ENCODE measurements at places on chromosomes 4 and X.

DNA sequence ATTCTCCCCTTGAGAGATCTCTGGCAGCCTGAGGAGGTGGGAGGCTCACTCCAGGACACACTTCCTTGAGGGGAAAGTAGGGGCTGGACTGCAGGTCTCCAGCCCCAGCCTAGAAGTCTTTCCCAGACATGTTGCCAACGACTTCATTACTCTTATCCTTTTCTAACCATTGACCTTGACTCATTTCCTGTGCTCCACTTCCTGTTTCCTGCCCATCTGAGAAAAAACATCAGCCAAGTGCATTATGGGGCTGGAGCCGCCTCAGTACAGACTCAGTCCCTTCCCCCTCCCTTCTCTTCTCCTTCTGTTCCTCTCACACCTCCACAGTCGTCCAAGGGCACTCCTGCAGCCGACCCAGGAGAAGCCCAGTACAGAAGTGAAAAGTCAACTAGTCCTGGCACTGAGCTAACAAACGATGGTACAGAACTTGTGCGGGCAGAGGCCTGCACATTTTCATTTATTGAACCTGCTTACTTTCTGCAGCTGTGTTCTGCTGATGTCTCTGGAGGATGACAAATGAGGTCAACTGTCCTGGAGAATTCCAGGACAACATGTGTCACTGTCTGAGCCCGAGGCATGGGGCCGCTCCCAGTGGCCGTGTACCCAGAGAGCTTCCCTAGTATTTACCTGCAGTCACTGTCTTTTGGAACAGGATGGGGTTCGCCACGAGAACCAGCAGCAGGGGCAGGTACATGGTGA lies 20.1 kb downstream of the GPR143 start:
- DNase-seq = no peak

DNA sequence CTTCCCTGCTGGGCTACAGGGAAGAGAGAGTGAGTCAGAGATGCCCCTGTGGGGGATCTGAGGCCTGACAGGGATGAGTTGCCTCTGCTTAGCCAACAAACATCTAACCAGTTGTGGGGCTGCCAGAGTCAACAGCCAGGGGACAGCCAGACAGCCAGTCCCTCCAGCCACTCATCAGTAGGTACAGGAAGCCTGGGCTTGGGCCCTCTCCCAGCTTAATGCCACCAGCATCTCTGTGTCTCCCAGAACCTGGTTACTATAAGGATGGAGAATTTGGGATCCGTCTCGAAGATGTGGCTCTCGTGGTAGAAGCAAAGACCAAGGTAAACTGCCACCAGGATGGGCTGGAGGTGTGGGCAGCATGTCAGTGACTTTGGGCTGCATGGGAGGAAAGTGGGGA lies 17.3 kb upstream of the SASH3 start:
- no peak for DNase-seq

- no peak for DNase-seq
Measured at GRCh38 chr4:21102667-21103066, 402.4 kb downstream of the PACRGL start.

DNA sequence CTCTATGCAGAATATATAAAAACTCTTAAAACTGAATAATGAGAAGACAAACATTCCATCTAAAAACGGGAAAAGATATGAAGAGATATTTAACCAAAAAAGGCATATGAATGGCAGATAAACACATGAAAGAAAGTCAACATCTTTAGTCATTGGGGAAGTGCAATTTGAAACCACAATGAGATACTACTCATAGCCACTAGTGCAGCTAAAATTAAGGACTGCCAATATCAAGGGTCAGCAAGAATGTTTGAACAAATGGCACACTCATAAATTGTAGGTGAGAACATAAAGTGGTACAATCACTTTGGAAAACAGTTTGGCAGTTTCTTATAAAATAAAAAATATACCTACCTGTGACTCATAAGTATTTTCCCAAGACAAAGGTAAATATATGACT lies 534.9 kb upstream of the DIPK2B start:
- no peak for DNase-seq

DNA sequence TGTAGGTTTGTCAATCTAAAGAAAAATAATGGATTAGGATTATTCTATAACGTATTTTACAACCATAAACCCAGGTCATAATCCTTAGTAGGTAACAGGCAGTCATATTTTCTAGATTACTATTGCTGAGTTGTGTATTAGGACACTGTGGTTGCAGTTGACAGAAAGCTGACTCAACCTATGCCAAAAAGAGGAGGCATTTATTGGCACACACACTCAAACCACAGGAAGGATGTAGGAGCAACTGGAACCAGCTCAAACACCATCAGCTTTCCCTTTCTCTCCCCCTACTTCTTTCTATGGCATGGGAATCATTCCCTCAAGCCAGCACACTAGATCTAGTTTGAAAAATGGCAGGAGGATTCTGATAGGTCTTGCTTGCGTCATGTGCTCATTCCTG lies 136.4 kb upstream of the FAM9C start:
- DNase-seq = no peak

GRCh38 chr4:101418055-101418454 lies 70.7 kb upstream of the PPP3CA start:
- no peak for DNase-seq

- DNase-seq = no peak
Measured at GRCh38 chr4:185702147-185702663, 109.8 kb downstream of the SORBS2 start.

DNA sequence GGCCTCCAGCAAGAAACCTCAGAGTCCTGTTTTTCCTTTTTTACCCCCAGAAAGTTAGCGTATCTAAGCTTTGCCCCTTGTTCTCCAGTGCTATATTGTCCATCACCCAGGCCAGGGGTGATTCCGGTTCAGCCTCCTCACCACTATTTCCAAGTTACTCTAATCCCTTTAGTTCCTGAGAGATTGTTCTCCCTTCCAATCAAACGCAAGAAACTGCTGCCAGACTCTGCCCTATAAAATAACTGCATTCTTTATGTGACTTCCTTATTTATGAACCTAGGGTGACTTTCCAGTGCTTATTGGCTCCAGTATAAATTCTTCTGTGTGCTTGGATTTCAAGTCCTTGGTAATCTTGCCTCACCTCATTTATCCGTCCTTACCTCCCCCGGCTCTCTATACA lies 65.7 kb downstream of the CLCN5 start:
- no peak for DNase-seq

DNA sequence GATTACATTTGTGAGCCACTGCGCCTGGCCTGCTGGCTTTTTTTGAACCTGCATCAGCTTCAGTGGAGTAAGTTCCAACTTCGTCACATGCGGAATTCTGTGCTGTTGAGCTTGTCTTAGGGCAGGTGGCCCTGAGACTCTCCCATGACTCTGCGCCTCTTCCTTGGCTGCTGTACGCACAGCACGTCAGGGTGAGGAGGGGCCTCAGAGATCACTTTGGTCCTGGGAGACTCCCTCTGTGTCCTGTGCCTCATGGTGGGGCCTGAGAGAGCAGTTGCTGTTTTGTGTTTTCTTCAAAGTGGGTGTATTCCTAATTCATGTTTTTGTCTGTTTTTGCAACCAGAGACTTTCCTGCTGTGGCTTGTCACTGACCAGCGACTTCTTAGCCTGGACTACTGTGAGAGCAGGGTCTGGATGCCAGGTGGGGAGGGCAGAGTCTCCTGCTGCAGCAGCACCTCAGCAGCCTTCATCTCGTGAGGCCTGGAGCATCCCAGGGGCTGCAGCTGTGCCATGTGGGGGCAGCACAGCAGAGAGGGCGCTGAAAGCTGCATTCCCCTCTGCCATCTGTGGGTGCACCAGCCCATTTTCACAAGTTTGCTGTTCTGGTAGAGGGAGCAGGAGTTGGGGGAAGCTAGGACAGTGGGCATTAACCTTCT lies 107.8 kb downstream of the TNIP2 start:
- no peak for DNase-seq

DNA sequence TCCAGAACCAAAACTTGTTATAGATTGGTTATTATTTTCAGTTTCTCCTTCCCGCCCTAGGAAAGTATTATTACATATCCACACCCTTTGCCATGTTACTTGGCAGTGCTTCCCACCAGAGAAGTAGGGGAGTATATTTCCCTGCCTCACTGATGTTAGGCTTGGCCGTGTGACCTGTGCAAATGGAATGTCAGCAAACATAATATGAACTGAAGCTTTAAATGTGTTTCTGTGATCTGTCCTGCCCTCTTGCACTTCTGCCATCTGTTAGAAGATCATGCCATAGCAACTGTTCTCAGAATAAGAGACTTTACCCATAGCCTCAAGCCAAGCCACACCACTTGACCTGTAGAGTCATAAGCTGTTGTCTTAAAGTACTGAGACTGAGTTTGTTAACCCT lies 36.7 kb upstream of the NEUROG2 start:
- no peak for DNase-seq

- no peak for DNase-seq
Measured at GRCh38 chr4:150477869-150478268, 104.1 kb upstream of the MAB21L2 start.

GRCh38 chr4:75886104-75886503 lies 16.1 kb downstream of the PPEF2 start:
- no peak for DNase-seq

GRCh38 chr4:2795893-2796848 lies 3.3 kb downstream of the SH3BP2 start:
- no peak for DNase-seq

DNA sequence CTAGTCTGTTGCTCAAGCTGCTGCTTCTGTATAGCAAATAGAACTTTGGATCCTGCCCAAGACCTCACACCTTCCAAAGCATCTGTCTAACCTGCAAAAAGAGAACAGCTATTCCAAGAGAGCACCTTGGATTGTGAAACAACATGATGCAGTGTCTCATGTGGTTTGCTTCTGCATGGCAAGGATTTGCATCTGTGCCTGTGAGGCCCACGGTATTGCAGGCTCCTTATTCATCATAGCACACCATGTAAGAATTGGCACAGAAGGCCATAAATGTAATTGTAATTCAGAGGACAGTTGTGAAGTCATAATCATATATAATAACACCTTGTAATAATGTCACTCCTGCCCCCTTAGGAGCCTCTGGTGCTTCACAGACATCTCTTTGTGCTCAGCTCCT lies 147.1 kb downstream of the ZNF674 start:
- DNase-seq = no peak

DNA sequence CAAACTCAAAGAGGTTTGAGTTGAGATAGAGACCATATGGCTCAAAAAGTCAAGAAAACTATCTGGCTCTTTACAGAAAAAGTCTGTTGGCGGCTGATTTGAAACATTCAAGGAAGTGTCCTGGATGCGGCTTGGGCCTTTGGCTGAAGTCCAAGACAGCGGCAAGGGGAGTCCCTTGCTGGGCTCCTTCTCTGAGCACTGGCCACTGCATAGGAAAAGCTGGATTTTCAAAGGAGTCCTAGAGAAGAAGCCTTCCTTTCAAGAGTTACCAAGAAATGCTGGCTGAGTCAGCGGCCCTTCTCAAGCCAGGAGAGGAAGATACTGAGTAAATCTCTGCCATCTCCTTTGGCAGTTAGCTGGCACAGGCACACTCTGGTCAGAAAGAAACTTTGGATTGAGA lies 12.1 kb downstream of the APLN start:
- DNase-seq = no peak

- DNase-seq = no peak
Measured at GRCh38 chr4:180717451-180718033, 1525.7 kb upstream of the TENM3 start.

- peak; percentile 11 for DNase-seq
Measured at GRCh38 chr4:92299152-92299551, 4.6 kb upstream of the GRID2 start.

Measured in eye (tissue), 1 donor.